ENCODE measurements at places on chromosomes 11 and 22.
A peak's percentile ranks its signal among the peaks of the same experiment; 100 is the strongest.

DNA sequence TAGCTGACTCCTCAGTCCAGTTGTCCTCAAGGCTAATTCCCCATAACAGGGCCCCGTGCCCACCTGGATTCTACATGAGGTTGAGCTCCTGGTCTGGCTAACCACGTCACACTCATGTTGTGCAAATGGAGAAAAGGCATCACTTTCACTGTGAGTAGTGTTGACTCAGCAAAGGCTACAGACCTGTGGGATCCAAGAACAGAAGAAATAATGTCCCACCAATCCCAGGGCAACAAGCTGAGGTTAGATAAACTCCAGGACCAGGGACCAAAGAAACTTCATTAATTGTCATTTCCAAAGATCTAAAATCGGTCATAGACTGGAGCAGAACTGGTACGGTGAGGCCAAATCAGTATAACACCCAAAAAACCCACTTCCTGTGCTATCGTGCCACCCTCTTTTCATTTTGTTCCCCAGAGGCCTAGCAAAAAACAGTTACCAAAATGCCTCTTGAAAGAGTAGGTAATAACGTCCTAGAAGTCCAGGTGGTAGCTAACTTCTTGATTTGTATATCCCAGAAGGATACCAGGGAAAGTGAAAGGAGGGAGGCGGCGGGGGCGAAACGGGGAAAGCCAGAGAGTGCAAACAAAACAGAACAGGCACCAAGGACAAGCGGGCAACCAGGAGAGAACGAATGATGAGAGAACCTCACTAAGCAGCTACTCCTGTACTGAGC is 1.4 kb downstream of the PCSK7 start:
- no peak for DNase-seq

- no peak for DNase-seq
Observed at GRCh38 chr22:37263966-37264887, 18.1 kb upstream of the CYTH4 start.

GRCh38 chr11:5288906-5289550 is 12.7 kb downstream of the OR51B4 start:
- DNase-seq, result no peak

- DNase-seq, result no peak
Observed at GRCh38 chr11:119266517-119267255, 50.2 kb downstream of the MCAM start.

DNA sequence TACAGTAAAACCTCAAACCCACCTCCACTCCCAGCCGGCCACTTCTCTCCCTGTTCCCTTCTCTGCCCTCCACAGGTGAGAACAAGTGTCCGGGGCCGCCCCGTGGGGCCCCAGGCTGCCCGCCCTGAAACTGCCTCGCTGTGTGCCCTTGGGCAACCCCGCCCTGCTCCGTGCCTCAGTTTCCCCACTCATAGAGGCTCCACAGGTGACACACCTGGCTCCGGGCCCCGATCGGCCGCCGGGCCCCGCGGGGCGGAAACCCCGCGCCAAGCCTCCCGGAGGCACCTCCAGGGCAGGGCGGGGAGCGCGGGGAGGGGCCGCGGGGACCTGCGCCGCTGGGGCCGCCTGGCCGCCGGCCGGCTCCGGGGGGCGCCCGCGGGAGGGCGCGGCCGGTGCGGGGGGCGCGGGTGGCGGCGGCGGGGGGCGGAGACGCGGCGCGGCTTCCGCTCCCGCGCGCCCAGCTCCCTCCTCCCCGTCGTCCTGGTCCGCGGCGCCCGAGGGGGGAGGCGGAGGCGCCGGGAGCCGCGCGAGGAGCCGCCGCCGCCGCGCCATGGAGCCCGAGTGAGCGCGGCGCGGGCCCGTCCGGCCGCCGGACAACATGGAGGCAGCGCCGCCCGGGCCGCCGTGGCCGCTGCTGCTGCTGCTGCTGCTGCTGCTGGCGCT is at the start of gene LRP5:
TSS of gene LRP5 (plus strand) at position 475 of the 663 bp plus-strand sequence. CDS start at position 599, 124 bp downstream.
- no peak for DNase-seq

DNA sequence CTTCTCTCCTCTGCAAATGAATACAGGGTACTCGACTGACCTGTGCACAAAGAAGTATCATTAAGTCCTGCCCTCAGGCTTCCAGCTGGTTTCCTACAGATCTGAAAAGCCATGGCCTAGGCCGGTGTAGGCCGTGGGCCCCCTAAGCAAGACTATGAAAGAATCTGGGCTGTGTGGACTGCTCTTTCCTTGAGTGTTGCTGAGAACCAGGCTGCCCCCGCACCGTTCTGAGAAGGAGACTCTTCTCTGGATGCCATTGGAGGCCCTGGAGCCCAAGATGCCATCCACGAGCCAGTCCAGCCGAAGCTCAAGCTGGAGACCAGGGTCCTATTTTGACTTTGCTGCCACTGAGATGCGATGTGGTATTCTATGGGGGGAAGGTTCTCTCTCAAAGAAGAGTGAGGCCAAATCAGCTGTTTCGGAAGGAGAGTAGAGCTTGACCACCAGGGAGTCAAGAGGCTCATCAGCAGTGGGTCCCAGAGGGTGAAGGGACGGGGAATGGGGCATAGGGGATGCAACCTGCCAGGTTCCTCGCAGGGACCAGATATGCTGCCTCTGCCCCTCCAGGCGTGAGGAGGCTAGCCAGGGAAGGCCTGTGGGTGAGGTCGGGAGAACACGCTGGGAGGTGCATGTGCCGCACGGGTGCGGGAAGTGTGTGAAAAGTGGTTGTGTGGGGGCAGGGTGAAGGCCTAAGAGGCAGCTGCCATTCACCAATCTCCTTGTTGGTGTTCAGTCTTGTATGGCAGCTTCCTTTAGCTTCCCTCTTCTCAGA is 96.4 kb upstream of the B3GAT1 start:
- DNase-seq, result no peak

- DNase-seq, result no peak
Observed at GRCh38 chr11:72202571-72202970, 10.6 kb downstream of the FOLR1 start.

- no peak for DNase-seq
Observed at GRCh38 chr11:35146074-35146521, 7.1 kb downstream of the CD44 start.

DNA sequence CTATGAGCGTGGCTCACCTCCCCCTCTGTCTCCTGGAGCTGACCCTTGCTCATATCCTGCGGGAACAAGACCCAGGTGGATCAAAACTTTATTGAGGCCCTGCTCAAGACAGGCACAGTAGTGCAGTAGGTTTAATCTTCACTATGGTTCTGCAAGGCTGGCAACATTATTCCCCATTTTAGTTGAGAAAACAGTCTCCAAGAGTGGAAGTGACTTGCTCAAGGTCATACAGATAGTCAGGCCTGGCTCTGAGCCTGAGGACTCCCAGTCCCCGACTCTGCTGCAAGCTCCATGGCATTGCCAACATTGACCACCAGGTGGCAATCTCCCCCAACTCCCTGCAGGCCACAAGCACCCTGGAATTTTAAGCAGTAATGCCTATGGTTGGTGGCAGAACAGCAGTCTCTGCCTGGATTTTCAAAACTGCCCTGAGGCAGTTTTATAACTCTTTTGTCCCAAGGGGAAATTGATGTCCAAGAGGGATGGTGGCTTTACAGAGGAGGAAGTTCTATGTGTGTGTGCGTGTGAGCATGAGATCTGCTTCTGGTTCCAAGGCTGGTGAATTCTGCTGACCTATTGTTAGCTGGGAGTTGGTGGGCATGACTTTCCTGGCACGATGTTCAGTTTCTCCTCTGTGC is 34.1 kb downstream of the NEU3 start:
- DNase-seq, result peak; percentile 62

- DNase-seq, result no peak
Observed at GRCh38 chr11:6251990-6252473, 7.6 kb upstream of the CCKBR start.

DNA sequence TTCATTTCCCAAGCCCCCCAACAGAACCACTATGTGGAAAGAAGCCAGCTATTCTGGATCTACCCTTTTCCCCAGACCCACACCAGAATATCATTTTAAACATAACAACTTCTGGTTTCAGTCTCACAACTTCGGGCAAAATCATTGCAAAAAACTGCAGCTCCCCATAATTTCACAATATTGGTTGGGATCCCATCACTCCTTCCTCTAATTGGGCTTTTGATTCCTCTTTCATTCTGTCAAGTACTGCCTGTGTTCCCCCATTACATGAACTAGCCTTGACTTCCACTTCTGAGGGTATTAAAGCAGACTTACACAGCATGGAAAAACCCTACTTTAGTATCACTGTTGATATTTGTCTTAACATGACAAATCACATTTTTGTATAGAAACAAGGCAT is 4.1 kb upstream of the APOL3 start:
- DNase-seq, result no peak

DNA sequence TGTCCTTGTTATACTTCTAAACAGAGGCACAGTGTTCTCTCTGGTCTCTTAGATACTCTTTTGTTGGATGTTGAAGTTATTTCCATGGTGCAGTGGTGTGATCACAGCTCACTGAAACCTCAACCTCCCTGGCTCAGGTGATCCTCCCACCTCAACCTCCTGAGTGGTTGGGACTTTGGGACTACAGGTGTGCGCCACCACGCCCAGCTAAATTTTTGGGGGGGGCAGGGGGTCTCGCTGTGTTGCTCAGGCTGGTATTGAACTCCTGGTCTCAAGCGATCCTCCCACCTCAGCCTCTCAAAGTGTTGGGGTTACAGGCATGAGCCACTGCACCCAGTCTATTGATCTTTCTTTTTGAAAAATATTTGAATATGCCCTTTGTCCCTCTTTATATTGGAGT is 14.9 kb downstream of the ZNF74 start:
- no peak for DNase-seq

- DNase-seq, result no peak
Observed at GRCh38 chr11:112017538-112017937, 7.7 kb upstream of the DLAT start.

DNA sequence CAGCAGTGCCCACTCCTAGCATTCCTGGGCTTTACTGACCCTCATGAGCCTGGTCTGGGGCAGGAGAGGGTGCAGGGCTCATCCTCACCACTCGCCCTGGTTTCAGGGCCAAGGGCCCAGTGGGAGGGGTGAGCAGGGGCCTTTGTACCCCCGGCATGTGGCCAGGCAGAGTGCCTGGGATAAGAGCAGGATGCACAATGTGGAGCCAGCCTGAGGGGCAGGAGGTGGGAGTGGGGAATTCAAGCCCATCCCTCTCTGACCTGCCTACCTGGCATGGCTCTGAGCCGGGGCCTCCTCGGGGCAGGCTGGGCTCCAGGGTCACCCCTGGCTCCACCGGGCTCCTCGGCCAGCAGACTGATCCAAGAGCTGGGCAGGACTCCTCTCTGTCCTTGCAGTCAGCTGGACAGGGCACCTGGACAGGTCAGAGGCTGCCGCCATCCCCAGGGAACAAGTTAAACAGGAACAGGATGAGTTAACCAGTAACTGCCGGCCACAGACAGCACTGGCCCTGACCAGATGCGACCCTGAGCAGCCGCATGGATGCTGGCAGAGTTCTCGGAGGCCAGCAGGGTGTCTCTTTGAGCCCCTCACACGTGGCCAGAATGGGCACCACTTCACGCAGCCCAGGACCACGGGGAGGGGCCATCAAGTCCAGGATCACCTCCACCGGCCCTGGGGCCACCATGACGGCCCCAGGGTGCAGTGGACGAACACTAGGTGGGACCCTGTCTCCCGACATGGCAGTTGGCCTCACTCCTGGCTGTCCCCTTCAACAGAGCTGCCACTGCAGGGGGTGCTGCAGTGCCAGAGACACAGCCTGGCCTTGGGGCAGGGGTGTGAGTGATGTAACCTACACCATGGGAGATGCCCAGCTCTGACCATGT is 5.0 kb downstream of the SIGIRR start:
- DNase-seq, result no peak

- no peak for DNase-seq
Observed at GRCh38 chr22:23369054-23369685, 188.9 kb downstream of the BCR start.

DNA sequence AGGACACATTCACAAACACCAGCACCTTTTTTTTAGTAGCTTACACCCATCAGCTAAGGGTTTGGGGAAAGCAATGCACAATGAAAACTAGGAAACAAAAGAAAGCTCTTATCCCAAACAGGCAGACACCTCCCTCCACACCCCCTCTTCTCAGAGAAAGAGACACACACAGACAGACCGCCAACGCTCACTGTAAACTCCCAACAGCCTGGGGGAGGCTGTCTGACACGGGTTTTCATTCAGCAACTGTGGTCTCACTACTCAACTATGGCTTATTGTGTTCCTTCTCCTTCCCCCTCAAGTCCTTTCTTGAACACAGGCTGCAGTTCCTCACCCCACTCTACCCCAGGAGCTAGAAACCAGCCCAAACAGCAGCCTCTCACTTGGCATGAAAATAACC is 123.4 kb downstream of the C11orf58 start:
- no peak for DNase-seq

- DNase-seq, result no peak
Observed at GRCh38 chr22:40739721-40740120, 60.4 kb downstream of the MCHR1 start.

DNA sequence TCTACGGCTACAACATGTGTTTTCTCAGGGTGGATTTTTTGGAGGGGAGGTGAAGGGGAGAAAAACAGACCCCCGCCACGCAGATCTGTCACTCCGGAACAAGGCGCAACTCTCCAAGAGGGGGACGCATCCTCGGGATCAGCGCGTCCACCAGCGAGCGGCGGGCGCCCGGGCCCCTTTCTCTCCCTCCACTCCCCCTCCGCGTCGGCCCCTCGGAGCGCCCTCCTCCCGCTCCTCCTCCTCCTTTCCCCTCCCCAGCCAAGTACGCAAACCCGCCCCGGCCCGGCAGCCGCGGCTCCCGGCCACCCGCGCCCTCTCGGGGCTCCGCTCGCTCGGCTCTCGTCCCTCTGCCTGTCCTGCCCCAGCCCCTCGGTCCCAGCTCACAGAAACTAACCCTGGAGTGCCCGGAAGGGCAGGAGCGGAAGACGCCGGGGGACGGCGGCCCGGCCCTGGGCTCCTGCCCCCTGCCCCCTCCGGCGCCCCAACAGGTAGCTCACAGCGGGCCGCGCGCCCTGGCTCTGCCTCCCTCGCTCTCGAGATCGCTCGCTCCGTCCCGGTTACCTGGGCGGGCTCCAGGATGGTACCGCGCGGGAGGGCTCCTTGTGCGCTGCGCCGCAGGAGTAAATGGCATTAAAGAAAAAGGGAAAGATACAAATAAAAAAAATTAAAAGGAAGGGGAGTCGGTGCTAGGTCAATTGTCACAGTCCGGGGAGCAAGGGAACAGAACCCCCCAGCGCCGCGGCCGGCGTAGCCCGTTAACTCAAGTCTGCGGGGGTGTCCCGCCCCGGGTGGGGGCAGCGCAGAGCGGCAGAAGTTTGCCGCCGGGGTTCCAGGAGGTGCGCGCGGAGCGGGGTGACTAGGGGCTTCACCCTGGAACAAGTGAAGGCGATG is 131.4 kb upstream of the C11orf58 start:
- DNase-seq, result no peak

DNA sequence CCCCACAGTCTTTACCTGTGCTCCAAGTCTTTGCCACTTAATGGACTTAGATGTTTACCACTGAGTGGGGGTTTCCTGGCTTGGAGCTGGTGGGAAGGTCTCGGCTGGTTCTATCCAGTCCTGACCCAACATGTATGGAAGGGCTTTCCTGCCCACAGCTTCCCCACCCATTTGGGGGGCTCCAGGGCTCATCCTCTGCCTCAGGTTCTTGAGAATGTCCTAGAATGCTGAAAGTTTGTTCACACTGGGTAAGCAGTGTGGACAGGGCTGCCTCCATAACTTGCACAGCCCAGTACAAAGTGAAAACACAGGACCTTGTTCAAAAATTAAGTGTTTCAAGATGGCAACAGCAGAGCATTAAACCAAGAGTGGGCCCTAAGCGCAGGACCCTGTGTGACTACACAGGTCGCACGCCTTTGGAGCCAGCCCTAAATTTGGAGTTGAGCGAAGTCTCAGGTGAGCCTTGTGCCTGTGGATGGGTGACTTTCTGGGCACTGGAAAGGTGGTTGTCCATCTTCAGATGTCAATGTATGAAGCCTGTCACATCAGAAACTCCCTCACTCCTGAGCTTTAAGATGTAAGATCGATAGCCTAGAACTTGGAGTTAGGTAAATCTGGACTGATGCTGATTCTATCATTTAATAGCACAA is 72.7 kb upstream of the NARS2 start:
- no peak for DNase-seq

All from nucleus accumbens (tissue), 56 donors.